ENCODE measurements at places on chromosomes 5 and 9.

DNA sequence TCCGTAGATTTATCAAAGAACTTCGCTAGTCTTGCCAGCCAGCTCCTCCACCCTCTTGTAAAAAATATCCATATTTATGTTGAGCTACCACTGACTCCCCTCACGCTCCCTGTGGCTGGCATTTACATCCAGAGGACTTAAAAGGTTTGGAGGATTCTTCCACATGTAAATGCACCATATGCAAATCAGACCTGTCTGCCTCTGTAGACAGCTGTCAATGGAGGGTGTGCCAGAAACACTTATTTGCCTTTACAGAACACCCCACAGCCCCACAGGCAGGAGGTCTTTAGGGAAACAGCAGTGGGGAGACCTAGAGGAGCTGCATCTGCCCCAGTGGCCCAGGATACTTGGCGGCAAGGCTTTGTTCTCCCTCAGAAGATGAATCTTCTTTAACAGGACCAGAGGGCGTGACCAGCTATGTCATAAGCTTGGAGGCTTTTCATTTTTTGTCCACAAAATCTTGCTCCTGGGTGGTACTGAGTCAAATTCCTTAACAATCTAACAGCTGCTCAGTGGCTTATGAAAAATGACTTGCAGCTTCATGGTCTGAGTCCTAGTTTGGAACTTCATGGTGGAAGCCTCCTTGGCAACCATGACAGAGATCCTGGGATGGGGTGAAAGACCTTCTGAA lies 535.8 kb downstream of the EBF1 start:
- DNase-seq = no peak

- DNase-seq = no peak
These were observed 153.7 kb upstream of the GPR151 start for GRCh38 chr5:146669656-146670055.

GRCh38 chr5:137761566-137761965 lies 7.4 kb upstream of the HNRNPA0 start:
- no peak for DNase-seq

GRCh38 chr9:104892701-104893100 lies 35.3 kb downstream of the ABCA1 start:
- DNase-seq = no peak

GRCh38 chr5:128777052-128777451 lies 188.2 kb upstream of the SLC27A6 start:
- DNase-seq = no peak

DNA sequence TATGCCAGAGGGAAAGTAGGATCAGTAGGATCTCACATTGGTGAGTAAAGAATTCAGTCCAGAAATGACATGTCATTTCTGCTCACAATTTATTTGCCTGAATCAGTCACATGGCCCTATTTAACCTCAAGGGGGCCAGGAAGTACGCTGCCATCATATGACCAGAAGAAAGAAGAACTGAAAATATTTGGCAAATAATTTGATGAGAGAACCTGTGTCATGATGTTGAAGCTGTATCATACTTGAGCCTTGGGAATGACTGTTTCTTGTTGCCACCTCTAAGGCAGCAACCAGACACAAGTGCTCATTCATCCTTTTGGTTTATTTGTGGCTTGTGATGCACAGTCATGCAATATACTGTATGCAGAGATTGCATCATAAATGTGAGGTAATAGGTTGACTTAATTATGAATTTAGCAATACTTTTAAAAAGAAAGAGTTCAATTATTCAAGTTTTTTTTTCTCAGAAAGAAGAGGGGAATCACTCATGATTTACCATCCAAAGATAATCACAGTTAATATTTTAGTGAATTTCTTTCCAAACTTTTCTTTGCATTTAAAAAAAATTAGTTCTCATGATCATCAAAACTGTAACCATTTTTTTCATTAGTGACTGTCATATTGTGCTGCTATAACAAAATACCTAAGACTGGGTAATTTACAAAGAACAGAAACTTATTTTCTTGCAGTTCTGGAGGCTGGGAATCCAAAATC lies 8.2 kb upstream of the ZFYVE16 start:
- peak; percentile 36 for DNase-seq

DNA sequence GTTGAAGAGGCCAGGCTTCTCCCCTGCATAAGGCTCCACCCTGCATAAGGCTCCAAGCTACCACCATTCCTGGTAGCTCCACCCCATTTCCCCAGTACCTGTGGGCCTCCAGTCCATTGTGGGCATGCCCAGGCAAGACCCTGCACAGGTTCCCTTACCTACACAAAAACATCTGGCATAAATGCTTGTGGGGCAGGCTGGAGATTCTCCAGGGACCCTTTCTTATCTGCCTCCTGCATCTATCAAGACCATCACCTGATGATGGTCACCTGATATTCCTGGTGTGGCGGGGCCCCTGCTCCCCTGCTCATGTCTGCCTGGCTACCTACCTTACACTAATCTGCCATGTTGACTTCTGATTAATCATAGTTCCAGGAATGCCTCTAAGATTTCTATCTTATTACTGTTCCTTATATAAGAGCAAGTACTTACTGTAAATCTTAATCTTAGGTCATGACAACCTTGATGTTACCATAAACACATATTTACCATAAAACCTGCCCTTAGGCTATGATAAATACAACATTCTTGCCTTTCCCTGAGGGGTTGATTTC lies 41.0 kb downstream of the FGD3 start:
- DNase-seq = no peak

DNA sequence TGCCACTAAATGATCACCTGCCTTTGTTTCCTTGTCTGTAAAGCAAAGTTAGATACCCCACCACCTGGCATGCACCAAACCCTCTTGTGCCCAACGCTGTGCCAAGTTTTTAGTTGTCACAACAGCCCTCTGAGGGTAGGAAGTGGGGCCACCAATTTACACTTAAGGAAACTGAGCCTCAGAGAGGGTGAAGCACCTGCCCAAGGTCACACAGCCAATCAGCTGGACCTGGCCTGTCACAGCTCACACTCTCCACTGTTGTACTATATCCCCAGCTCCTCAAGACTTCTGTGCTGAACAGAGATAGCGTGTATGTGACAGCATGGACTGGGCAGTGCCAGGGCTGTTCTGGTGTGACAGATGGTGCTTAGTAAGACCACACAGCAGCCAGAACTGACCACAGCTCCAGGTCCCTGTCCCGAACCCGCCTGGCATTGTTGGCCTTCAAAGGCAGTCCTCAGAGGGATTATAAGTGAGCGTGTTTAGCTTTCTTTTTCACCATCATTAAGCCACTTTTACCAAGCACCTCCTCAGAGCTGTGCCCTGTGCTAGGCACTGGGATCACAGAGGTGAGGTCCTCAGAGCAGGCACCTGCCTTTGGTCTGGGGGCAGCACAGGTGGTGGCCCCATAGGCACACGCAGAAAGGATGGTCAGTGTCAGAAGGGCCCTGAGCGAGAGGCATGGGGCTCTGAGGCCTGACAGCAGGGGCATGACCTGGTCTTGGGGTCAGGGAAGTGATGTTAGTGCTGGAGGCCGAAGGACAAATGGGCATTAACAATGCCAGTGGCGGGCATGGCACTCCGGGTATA lies 71.1 kb downstream of the COL27A1 start:
- DNase-seq = no peak

GRCh38 chr5:143350751-143351602 lies 52.5 kb downstream of the NR3C1 start:
- DNase-seq = no peak

DNA sequence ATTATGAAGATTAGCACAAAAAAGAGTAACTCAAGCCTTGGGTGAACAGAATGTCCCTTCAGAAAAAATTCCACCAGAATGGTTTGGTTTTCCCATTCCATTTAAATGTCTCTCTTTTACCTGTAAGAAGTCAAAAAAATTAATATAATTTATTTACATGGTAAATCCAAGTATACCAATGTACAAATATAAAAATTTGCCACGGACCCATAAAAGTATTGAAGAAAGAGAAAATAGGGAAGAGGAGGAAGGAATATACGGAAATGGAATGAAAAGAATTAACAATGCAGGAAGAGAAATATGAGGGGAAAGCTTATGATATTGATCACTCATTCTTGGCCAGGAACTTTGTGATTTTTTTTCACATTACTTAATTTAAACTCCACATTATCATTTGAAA lies at the start of gene OR13C9:
Gene OR13C9 (minus strand): TSS at position 101 of the 400 bp plus-strand sequence. CDS start 0 bp downstream, at position 101.
- DNase-seq = no peak

- no peak for DNase-seq
These were observed 209.7 kb downstream of the DIRAS2 start for GRCh38 chr9:90432951-90433350.

GRCh38 chr5:143121135-143121475 lies 282.4 kb downstream of the NR3C1 start:
- no peak for DNase-seq

- no peak for DNase-seq
These were observed 43.7 kb downstream of the GLRX start for GRCh38 chr5:95778713-95779436.

DNA sequence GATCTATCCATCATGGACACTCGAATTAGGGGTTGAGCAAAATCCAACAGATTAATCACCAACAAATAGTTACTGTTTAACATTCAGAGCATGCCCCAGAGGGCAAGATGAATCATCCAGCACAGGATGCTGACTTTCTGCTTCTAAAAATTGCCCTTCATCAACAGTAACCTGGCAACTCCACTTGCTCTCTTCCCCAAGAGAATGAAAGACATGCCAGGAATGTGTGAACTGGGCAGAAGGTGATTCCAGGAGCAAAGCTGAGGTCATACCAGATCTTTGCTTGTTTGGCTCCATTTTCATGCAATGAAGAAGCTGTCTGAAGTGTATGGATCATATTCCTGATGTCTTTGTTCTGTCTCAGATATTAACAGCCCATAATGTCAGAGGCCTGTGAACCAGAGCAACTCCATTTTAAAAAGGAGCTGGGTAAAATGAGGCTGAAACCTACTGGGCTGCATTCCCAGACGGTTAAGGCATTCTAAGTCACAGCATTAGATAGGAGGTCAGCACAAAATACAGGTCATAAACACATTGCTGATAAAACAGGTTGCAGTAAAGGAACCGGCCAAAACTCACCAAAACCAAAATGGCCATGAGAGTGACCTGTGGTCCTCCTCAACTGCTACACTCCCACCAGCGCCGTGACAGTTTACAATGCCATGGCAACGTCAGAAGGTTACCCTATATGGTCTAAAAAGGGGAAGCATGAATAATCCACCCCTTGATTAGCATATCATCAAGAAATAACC lies 2.5 kb upstream of the ZNF367 start:
- peak; percentile 51 for DNase-seq
